ENCODE measurements at places on chromosomes 2 and 18.
A peak's percentile ranks its signal among the peaks of the same experiment; 100 is the strongest.

DNA sequence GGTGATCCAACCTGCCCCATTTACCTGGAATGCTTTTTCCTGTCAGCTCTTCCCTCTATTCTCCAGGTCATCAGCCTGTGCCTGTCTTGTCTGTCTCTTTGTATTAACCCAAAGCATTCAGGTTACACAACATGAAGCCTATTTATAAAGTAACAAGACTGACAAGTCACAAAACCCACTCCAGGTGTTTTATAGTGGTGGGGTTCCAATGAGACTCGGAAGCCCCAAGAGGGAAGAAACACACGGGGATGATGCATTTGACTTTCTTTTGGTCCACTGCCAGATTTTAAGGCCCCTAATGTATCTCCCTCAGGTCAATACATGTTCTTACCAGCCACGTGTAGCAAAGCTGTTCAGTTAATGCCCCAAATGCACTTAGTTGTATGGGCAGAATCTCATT lies 27.5 kb downstream of the TGFA start:
- DNase-seq = no peak

- DNase-seq = no peak
Measured at GRCh38 chr2:215697003-215697402, 261.1 kb upstream of the FN1 start.

DNA sequence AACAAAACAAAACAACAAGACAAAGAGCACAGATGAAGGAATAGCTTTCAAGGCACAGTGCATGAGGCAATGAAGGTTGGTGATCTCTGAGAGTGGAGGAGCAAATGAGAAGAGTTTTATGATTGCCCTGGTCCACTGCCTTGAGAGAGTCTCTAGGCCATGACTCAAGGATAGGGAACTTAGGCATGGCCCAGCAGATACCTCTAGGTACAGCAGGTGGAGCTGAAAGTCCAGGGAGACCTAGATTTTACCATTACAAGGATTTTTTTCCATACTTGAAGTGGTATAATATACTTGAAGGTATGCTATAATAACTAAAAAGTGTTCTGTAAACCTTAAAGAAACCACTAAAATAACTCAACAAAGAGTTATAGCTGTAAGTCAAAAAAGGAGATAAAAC lies 239.5 kb upstream of the KLHL29 start:
- DNase-seq = no peak

GRCh38 chr2:205675861-205676516 lies 6.3 kb upstream of the NRP2 start:
- DNase-seq = no peak

GRCh38 chr2:208036357-208036756 lies 11.0 kb upstream of the PLEKHM3 start:
- DNase-seq = no peak

DNA sequence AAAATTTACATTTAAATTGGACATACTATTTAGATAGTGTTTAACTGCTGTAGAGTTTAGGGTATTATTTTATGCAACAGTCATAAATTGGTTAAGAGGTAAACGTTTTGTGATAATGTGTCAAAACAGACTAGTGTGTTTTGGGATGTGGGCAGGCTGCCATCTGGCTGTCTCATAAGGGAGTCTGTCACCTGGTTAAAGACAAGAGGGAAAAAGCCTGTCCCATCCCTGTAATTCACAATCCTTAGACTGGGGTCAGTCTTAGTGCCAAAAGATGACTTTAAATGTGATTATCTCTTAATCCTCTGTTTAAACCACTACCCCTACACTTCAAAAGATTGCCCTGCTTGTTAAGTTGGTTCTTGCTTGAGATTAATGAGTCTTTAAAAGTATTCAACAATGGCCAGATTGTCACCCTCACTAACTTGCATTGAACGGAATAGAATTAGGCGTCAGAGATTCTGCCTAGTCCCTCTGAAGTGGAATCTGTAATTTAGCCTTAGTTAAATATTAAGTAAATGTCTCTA lies 59.2 kb downstream of the SGPP2 start:
- no peak for DNase-seq

DNA sequence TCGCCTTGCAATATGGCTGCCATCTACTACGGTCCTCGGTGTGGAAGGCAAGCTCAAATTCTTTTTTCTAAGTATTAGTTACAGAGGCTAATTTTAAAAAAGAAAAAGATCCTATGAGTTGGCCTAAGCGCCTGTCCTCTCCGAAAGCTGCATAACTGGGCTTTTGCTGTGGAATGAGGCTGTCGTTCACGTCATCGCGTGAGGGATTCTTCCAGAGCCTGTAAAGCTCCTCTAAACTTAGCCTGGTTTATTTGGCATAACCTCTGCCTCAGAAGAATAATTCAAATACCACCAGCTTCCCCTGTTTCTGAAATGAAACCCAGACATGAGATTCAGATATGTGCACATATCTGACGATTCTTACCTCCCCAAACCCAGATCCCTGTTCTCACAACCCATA lies 187.4 kb downstream of the DNER start:
- no peak for DNase-seq

DNA sequence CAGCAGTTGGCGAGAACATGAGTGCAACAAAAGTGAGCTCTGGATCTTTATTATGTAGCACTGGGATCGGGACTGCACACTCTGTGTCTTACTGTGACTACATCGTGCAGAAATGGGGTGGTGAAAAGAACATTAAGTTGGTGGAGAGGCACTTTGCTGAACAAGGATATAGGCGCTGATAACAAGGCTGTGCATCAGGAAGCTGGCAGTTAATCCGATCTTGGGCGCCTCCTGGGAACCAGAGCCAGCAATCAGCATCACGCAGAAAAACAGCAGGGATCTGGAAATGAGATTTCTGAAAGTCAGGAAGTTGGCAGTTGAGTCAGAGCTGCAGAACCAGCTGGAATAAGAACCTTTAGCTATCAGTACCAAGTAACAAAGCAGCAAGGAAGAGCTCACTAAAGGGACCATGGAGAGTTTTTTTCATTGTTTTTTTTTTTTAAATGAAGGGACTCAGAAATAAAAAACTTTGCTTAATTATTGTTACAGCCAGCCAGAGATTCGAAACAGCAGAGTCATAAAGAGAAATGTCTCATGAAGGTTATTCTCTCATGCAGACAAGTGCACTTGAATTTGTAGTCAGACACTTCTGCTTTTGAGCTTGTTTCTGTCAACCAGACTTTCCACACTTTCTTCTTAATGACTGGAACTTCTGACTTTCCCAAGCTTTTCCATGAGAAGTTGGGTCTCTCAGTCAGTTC lies 22.8 kb upstream of the MYO3B start:
- DNase-seq = no peak

DNA sequence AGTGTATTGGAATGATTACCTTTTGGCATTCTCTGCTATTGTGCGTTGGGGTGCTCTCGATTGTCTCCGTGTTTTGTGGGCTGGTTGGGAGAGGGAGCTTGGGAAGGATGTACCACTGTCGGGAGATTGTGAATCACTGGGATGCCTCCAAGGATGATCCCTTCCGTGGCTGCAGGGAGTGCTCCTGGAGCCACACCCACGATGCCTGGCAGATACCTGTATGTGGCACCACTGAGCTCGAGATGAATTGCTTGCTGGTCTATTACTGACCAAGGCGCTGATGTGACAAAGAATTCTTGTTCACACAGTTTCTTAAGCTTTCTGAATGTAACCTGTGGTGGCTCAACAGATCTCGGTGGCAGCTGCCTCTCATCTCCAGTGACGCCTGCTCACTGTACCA lies 159.7 kb upstream of the LHCGR start:
- no peak for DNase-seq

- no peak for DNase-seq
Measured at GRCh38 chr18:48300463-48300961, 108.7 kb downstream of the ZBTB7C start.

- no peak for DNase-seq
Measured at GRCh38 chr2:120814352-120814751, 78.7 kb downstream of the GLI2 start.

GRCh38 chr2:224178056-224178455 lies 139.0 kb upstream of the SERPINE2 start:
- DNase-seq = no peak

DNA sequence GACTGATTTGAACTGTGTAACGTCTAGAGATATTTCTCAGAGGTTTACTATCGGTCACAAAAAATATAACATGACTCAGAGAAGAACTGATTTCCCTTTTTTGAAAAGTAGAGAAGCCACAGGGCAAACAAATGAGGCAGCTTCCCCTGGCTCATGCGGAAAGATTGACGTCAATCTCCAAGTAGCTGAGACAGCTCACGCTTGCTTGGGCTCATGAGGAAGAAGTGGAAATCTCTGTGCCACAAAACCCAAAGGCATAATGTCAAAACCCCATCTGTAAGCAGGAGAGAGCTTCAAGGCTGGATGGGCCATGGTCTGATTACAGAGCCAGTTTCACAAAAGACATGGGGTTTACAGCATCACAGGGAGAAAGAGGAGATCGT lies 188.1 kb downstream of the ARL4C start:
- DNase-seq = peak; percentile 77

- DNase-seq = no peak
Measured at GRCh38 chr2:126788652-126789051, 110.0 kb upstream of the TEX51 start.

GRCh38 chr2:235864302-235864701 lies 303.9 kb downstream of the GBX2 start:
- no peak for DNase-seq

DNA sequence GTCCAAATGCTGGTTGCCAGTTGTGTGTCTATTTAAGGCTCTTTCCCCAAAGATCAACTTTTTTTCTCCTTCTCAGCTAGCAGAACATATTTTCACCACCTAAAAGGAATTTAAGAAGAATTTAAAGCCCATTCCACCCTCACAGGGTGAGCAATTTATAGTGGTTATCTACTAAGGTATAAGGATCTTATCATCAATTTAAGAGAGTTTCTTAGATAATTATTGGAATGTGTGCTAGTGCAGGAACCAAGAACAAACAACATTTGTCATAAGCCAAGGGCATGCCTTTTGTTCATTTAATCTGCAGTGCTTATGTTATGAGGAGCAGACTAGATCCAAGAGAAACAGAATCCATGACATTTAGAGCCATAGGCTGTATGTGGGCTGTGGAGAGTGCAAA lies 37.2 kb downstream of the NLRC4 start:
- no peak for DNase-seq

GRCh38 chr2:63856303-63856603 lies 14.6 kb downstream of the UGP2 start:
- DNase-seq = no peak

DNA sequence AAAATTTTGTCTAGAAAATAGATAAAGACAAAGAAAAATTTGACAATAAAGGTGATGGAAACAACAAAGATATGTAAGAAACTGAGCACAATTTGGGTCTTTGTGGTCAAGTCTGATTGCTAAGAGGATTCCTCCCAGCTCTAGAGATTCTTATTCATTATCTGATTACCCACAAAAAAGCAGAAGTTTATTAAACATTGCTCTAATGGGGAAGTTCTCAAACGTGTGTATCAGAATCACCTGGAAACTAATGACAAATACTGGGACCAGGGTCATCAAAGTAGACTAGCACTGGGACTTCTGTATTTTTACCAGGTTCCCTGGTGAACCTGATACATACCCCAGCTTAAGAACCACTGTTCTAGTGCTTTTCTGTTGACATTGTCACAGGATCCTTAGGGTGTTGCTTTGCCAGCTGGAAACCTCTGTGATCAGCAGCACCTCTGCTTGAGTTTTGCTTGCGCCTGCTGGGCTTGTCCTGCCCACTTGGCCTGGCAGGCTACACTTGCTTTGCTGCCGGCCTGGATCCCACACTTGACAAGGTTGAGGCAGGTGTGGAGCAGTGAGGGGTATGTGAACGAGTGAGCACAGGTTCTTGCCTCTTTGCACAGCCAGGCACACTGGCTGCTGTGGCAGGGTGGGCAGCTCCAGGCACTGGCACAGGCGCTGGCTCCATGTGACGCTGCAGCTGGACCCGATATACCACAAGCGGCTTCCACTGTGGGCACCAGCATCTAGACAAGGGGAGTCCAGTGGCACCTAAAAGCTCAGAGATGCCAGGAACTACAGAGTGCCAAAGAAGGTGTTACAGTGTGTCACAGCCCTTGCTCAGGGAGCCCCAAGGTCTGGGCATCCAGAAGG lies 6.2 kb upstream of the GORASP2 start:
- DNase-seq = no peak

GRCh38 chr2:138485019-138485418 lies 16.6 kb upstream of the SPOPL start:
- DNase-seq = no peak

GRCh38 chr2:31693882-31694281 lies 113.1 kb upstream of the SRD5A2 start:
- no peak for DNase-seq

DNA sequence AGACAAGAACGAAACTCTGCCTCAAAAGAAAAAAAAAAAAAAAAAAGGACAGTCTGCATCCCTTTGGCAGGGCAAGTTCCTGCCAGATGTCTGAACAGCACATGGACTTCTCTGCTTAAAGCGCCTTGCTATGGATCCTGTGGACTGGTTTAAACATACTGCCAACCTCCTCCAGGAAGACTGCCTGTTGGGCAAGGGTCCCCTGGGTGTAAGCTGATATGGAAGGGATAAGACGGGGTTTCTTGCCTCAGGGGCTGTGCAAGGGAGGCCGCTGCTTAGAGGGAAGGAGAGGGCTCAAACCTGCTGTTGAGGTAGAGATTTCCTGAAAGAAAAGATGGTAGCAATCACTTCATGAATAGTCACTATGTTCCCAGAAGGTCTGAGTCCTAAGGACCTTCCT lies 22.2 kb downstream of the SKA1 start:
- no peak for DNase-seq

DNA sequence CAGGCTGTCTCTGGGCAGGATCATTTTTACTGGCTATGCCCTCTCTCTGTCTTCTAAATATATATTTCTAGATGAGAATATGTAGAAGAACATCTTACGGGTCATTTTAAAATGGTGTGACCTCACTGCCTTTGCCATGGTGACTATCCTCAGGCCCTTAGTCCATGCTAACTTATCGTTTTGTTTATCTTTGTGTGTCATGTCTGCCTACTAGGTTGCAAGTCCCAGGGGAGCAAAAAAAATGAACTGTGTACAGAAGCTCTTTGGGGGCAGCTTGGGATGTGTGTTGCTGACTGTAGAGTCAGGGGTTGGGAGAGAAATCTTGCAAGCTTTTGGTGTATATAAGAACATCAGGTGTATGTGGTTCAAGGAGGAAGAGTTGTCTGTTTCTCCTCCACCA lies 11.0 kb downstream of the CPSF3 start:
- no peak for DNase-seq

- DNase-seq = peak; percentile 36
Measured at GRCh38 chr18:48230467-48231113, 178.6 kb downstream of the ZBTB7C start.

GRCh38 chr2:131039908-131040660 lies 53.2 kb downstream of the FAM168B start:
- DNase-seq = peak; percentile 47

DNA sequence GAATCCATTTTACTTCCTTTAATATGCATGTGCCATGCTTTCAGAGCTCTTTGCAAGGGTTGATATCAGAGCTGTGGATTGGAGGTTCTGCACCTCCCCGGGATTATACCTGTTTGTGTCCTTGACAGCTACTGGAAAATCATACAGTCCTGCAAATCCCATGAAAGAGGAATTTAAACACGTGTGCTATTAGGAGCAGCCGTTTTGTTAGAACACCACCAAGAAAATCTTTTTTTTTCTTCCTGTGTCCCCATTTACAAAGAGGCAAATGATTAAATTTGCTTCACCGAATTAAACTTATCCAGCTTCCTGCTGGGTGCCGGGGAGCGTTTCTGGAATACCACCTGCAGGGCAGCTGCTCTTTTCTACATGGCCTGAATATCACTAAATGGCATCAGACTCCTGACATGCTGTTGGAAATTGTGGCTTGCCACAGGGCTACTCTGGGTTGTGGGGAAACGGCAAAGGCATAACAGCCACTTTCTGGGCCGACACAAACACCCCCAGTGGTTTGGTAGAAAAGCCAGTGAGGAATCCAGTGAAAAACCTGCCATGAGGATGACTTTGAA lies 23.4 kb upstream of the SOX11 start:
- no peak for DNase-seq
